ENCODE measurements at places on chromosomes 1 and 21.

GRCh38 chr1:34685225-34685624 is 69.6 kb upstream of the GJB5 start:
- DNase-seq, result peak; percentile 71

DNA sequence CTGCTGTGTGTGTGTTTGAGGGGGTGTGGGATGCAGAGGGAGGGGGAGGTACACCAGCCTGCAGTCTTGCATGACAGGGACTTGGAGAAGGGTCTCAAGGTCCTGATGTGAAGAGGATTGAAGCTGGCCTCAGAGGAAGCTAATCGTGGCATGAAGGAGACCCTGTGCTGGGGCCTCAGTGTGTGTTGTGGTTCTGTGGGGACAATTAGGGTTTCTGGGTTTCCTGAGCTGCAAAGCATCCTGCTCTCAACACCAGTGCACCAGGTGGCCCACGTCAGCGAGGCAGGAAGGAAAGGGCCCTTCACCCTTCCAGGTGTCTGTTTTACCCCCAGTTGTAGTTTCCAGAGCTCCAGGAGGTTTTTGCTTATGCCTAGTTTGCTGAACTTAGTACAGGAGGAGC is 52.8 kb downstream of the TENT5C start:
- no peak for DNase-seq

GRCh38 chr1:24089027-24089742 is 22.8 kb downstream of the MYOM3 start:
- no peak for DNase-seq

DNA sequence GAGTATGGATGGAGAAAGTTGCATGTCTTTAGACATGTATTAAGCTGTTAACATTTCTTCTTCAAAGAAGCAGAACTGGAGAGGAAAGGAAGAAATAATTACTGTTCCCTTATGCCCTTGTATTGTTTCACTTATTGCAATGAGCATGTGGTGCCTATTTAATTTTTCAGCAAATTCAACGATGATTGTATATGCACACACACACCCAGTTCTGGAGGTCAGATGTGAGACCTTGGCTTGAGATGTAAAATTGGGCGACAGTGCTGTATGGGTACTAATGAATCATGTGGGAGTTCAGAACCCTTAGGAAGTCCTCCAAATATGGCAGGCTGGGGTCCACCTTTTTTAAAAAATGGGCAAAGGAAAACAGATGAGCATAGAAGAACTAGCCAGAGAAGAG is 27.5 kb downstream of the BRINP2 start:
- DNase-seq, result no peak

DNA sequence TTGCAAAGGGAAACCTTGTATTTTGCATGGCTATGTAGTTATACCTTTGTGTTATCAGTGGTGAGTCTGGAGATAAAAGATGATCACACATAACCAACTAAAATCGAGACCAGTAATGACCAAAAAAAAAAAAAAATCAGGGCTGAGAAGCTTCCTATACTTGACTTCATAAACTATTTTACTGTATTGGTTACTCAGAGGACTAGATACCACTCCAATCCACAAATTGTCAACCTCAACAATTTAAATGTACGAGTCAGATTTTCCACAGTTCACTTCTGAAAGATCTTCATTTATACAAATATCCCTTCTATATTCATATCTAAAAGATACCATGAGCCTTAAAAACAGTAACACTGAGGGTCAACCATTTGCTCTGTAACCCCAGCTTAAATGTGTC is 71.7 kb downstream of the NRIP1 start:
- no peak for DNase-seq

GRCh38 chr1:242468784-242469183 is 55.7 kb downstream of the PLD5 start:
- no peak for DNase-seq

GRCh38 chr1:171835891-171836290 is 5.4 kb upstream of the DNM3 start:
- DNase-seq, result no peak

Measured in DMS79 treated with DMSO at 0.1 percent for 48 hours (cell line).